ENCODE measurements at places on chromosomes 13 and 19.

DNA sequence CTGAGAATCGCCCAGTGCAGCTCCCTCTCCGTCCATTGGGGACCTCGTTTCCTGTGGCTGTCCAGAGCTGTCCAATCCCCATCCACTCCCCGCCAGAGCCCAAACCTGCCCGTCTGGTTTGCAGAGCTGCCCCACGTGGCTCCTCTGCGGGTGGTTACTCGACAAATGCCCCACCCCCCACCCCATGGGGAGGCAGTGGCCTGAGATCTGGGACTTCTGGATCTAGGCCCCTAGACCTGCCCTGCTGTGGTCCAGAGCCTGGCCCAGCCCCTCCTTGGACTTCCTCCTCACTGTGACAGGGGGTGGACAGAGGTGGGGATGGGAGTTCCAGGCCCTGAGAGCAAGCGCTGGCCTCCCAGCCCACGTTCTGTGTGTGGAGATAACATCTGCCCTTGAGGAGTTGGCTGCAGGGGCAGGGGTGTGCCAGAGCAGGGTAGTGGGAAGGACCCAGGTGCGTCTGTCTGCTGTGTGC is 29.1 kb downstream of the PAK4 start:
- DNase-seq = no peak

GRCh38 chr19:15563325-15563794 is 51.7 kb upstream of the CYP4F8 start:
- no peak for DNase-seq

DNA sequence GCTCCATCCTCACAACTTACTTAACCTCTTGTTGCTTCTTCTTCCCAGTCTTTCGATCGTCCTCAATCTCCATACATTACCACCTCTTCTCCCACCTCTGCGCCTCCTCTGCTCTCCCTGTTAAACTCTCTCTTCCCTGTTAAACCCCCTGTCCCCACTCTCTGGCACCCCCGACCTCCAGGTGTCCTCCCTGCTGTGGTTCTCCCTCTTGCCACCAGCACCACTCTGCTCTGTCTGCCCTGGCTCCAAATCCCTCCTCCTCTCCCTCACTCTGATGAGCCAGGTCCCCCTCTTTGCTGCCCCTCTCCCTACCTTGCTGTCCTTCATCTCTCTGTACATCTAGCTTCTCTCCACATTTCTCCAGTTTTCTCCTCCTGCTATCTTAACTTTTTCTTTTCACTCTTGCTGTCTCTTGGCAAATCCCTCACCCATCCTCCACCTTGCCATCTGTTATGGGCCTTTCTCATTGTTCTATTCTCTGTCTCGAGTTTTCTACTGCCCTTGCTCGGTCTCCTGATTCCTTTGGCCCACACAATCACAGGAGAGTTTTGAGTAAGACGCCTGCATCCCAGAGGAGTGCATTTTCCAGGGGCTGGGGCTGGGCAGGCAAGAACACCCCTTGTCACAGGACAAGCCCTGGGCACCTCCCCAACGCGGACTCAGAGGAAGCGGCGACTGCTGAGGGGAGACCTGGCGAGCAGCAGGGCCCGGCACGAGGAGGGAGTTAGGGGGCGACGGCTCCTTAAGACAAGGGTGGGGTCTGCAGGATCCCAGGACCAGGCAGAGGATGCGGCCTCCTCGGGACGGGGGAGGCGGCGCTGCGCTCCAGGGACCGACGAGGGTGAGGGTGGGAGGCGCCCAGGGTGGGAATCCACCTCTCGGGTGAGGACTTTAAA is 21.4 kb upstream of the ERVV-1 start:
- no peak for DNase-seq

DNA sequence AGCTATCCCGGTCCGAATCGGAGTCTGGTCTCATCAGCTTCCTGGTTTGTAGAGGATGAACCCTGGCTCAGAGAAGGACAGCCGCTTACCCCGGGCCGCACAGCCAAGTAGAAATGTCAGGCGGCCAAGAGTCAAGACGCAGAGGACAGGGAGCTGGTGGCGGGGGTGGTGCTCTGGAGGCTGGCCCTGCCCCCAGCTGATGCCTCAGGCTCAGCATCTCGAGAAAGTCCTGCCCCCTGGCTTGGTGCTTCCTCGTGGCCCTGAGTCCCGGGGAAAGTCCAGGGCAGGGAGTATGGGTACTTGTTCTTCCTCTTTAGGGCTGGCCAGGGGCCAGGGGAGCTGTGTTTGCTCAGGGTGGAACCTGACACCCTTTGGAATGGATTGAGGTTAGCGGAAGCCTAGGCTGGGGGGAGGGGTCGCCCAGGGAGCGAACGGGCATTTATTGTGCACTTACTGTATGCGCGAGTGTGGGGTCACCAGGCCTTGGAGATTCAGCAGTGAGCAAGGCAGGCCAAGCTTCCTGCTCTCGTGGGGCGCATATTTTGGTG is 2.2 kb downstream of the TJP3 start:
- no peak for DNase-seq

DNA sequence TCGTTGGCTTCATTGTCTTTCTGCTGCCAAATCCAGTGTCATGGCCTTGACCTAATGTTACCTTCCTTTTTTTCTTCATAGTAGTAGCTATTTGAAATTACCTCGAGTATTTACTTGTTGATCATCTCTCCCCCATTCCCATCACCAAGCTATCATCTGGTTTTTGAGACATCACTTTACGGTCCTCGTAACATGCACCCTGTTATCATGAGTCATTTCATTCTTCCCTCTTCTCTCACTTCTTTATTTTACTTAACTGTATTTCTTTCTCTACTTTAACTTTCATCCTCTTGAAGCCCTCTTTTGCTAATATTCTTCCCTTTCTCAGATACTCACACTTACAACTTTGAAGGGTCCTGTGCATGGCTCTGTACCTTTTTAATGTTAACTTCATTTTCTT is 31.8 kb downstream of the TPP2 start:
- no peak for DNase-seq

DNA sequence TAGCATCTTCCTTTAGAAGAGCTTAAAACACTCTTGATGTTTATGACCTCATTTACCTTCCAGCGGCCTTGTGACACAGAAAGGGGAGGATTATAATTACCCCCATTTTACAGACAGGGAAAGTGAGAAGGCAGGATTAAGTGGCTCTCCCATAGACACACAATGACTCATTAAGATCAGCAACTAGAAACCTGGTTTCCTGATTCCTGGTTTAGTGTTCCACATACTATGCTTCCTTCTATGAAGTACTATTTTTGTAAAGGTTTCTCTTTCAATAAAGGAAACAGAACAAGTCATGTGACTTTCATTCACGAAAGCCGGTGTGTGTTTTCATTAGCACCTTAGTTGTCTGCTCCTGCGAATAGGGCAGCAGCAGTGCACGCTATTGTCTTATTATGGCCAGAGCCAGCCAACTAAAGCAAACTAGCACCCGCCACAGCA is 8.3 kb downstream of the IRS2 start:
- DNase-seq = no peak

GRCh38 chr19:42279902-42280814 is 11.1 kb downstream of the CIC start:
- DNase-seq = peak; percentile 95

GRCh38 chr13:46164661-46165060 is 17.3 kb downstream of the LCP1 start:
- no peak for DNase-seq

GRCh38 chr19:31057476-31057875 is 291.8 kb downstream of the TSHZ3 start:
- no peak for DNase-seq

GRCh38 chr13:49779721-49780120 is 12.8 kb downstream of the KPNA3 start:
- DNase-seq = no peak

DNA sequence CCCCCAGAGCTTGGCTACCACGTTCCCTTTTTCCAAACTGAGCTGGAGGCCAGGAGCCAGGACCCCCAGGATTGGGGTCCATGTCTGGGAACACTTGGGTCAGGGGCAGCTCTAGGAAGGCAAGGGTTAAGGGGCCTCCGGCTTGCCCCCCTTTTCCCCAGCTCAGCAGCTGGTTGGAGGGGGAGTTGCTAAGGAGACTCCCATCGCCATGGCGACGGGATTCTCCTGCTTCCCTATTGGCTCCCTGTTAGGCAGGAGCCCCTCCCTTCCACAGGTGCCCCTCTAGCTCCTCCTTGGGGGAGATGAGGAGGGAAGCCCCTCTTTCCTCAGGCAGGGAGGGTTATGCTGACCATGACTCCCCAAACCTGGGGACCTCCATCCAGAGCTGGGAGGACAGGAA is 33.9 kb downstream of the PDE4A start:
- DNase-seq = peak; percentile 33

DNA sequence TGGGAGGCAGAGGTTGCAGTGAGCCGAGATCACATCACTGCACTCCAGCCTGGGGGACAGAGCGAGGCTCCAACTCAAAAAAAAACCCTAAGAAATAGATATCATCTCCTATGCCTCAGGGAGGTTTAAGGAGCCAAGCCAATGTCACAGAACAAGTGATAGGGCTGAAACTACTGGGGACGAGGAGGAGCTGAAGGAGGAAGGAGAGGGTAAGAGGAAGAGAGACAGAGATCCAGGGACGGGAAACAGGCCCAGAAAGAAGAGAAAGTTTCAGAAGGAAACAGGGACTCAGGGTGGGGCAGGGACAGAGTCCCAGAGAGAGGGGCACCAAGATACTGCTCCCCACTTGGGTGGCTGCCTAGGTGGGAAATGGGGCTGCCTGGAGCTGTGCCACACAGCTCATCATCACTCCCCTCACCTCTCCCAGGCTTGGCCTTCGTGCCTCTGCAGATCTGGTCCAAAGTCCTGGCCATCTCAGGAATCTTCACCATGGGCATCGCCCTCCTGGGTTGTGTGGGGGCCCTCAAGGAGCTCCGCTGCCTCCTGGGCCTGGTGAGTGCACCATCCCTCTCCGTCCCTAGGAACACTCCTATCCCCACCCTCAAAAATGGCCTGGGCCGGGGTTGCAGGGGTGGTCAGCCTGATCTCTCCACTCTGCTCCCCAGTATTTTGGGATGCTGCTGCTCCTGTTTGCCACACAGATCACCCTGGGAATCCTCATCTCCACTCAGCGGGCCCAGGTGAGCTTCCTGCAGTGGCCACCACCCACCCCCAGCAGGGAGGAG is 1.5 kb downstream of the CD37 start:
- DNase-seq = no peak

DNA sequence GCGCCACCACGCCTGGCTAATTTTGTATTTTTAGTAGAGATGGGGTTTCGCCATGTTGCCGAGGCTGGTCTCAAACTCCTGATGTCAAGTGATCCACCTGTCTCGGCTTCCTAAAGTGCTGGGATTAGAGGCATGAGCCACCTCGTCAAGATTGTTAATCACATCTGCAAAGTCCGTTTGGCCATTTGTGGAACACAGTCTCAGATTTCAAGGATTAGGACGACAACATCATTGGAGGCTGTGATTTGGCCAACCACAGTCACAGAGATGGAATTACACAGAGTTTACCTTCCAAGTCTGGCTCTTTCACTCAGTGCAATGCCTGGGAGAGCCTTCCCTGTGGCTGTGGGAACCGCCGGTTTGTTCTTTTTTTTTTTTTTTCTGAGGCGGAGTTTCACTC is 17.8 kb downstream of the SULT2B1 start:
- DNase-seq = no peak

GRCh38 chr13:99321709-99322108 is 14.5 kb upstream of the GPR183 start:
- DNase-seq = no peak

- no peak for DNase-seq
Measured at GRCh38 chr13:114309806-114310410, 4.4 kb upstream of the CHAMP1 start.

DNA sequence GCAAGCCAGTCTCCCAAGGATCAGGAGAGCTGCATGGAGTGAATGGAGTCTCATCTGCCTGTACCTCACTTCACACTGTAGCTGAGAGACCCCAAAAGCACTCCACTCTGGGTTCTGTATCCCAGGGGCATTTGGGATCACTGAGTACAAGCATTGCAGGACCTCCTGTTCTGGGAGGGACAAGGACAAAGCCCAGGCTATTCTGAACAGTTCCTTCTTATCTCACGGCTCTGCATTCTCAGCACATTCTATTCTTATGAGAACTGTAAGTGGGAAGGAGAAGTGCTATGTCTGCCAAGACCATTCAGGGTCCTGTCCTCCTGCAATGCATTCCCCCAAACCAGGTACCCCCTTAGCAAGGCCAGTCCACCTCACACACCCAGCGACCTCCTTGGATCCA is 42.8 kb downstream of the RNF6 start:
- no peak for DNase-seq

GRCh38 chr13:111361873-111362648 is 41.6 kb downstream of the TEX29 start:
- DNase-seq = no peak

- no peak for DNase-seq
Measured at GRCh38 chr13:111610879-111611278, 290.4 kb downstream of the TEX29 start.

- DNase-seq = peak; percentile 88
Measured at GRCh38 chr19:13842291-13843103, 34.4 kb upstream of the NANOS3 start.

- DNase-seq = no peak
Measured at GRCh38 chr19:1027650-1028061, 1.2 kb downstream of the CNN2 start.

GRCh38 chr13:30569901-30570576 is 47.7 kb upstream of the USPL1 start:
- peak; percentile 86 for DNase-seq

GRCh38 chr13:113552786-113553434 is 31.6 kb upstream of the TFDP1 start:
- DNase-seq = no peak

- peak; percentile 9 for DNase-seq
Measured at GRCh38 chr13:73722120-73722519, 412.1 kb downstream of the KLF12 start.

DNA sequence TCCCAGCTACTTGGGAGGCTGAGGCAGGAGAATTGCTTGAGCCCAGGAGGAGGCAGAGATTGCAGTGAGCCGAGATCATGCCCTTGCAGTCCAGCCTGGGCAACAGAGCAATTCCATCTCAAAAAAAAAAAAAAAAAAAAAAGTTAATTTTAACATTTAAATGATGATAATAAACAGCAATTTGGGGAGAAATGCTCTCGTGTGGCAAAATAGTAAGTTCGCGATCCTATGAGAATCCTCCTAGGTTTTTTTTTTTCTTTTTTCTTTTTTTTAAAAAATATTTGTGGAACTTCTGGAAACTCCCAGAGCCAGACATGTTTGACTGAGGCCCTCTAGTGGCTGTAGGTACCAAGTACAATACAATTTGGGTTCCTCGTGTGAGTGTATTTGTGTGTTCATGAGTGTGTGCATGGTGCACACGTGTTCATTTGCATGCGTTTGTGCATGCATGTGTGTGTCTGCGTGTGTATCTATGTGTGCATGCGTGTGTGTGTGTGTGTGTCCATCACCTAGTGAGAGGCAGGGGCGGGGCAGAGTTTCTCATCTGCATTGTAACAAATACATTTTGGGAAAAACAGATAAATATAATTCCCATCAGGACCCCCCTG is 31.2 kb downstream of the TMPRSS9 start:
- DNase-seq = peak; percentile 71

GRCh38 chr13:102658660-102659059 is 36.2 kb downstream of the METTL21C start:
- DNase-seq = no peak

- DNase-seq = no peak
Measured at GRCh38 chr13:31814536-31814935, 75.2 kb downstream of the RXFP2 start.

- peak; percentile 13 for DNase-seq
Measured at GRCh38 chr13:77980592-77980991, 62.0 kb upstream of the EDNRB start.

- no peak for DNase-seq
Measured at GRCh38 chr19:56117376-56117884, 3.7 kb downstream of the ZNF787 start.

- no peak for DNase-seq
Measured at GRCh38 chr13:112771139-112771876, 81.5 kb downstream of the ATP11A start.

- DNase-seq = no peak
Measured at GRCh38 chr19:42242069-42242511, 312 bp downstream of the GSK3A start.

All from AG08395 (cell line).